ENCODE measurements at places on chromosomes 12 and 14.
A peak's percentile ranks its signal among the peaks of the same experiment; 100 is the strongest.

- no peak for DNase-seq
These were observed 45.7 kb upstream of the PDZRN4 start for GRCh38 chr12:41142376-41142775.

DNA sequence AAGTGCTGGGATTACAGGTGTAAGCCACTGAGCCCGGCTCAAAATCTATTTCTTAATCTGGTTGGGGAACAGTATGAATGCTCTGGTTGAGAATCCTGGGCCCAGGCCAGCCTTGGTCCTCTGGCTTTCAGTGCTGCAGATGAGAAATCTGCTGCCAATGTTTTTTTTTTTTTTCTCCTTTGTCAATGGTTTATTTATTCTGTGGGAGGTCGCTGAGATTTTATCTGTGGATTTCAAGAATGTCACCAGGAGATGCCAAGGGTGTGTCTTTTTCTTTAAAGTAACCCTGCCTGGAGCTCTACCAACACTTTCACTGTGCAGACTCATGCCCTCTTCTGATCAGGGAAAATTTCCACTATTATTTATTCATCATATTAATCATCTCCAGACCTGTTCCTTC, 3.6 kb downstream of the SLC25A29 start:
- DNase-seq = no peak

GRCh38 chr14:104228716-104229533, 90.5 kb downstream of the KIF26A start:
- peak; percentile 11 for DNase-seq

DNA sequence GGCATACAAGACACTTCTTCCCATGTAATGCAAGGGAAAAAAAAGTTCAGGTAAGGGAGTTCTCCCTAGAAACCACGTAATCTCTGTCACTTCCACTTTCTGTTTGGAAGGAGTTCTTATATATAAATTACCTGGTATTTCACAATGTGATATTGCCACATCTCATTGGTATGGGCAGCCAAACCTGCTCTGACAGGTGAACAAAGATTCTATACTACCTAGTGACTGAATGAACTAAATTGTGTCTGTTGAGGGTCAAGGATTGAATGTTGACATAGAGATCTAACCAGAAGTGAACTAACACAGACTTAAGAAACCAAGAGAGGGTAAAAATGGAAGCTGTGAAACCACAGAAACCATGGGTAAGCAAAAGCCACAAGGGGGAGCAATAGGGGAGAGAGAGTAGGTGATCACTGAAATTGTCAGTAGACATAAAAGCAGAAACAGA, 161.3 kb downstream of the RPL10L start:
- no peak for DNase-seq

GRCh38 chr12:68113644-68114043, 45.9 kb downstream of the IFNG start:
- DNase-seq = peak; percentile 26

DNA sequence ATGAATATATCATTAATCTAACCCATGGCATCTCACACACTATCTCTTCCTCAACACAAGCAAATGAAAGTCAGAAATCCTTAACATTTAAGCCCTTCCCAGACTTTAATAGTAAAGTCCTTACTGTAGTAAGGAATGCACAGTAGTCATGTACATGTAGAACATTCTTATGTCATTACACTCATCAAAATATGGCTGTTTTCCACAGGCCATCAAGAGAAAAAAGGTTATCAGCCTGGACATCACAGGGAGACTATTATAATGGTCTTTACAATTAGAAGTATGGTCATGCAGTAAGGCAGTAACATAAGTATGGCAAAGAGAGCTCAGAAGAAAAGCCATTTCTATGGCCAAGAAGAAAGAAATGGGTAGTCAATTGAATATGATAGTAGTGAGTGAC, 121.2 kb downstream of the SLC6A15 start:
- DNase-seq = no peak

- DNase-seq = no peak
These were observed 128.4 kb downstream of the FOXA1 start for GRCh38 chr14:37466623-37467088.

DNA sequence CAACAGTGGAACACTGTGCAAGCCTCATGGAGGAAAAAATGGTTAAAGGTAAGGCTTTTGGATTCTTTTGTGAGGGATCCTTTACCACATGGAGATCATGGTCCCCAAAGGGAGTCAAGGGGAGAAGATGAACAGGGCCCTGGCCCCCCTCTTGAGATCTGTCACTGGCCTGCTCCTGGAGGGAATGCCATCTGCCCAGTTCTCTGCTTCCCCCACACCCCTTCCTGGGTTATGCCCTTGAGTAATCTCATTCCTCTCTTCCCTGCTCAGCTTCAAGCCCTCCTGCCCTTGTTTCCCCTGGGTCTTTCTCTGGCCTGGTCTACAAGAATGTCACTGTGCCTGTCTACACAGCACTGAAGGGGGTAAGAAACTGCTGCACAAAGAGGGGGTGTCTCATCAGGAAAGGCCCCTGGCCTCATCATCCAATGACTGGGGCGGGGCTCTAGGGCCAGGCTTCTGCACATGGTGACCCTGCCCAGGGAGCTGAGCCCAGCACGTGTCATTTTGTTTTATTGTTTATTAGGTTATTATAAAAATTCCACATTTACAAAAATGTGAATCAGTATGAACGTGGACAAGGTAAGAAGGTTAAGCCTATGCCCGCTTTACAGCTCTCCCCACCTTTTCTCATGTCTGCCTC, 30.3 kb downstream of the PIGH start:
- DNase-seq = no peak

DNA sequence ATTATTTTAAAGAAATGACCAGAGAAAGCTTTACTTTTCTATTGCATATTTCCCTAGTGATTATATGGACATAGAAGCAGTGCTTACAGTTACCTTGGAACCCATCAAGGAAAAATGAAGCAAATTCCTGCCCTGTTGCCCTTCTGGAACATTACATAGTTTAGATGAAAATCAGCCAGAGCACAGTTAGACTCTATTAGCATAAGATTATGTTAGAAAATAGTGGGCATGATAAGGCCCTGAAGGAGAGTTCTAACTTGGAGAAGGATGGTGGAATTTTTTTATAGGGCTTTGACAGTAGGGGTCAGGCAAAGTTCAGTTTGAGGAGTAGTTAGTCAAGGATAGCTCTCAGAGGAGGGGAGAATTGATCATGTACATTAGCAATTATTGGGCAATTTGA, 74.3 kb downstream of the FUT8 start:
- no peak for DNase-seq

DNA sequence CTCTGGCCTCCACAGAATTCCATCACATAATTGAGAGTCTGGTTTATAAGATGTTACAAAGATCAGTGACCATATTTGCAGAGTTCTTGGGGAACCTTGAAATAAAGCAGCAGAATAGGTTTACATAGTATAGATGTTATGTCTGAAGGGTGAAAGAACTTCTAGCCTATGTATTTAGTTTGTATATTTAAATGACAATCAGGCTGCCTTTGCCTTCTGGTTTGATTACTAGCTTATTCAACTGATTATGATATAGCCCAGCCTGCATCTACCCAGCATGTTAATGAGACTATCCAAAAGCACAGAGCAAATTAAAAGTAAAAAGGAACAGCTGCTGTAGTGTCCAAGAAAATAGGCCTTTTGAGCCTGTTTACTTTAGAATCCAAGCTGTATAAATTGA, 85.3 kb downstream of the APAF1 start:
- no peak for DNase-seq

DNA sequence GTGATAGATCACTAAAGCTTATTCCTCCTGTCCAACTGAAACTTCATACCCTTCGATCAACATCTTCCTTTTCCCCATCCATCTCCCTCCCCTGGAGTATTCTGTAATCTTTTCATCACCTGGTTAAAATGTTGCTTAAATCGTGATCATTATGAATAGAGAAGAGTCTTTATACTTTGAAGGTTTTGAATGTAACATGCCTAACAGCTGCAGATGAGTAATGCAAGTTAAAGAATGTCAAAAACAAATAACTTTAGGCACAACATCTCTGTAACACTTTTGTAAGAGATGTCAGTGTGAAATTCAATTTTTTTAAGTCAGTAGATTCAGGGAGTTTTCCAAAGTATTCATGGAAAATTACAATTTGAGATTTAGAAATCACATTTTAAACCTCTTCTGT, 25.0 kb downstream of the RXYLT1 start:
- no peak for DNase-seq

- no peak for DNase-seq
These were observed 290.0 kb upstream of the NOVA1 start for GRCh38 chr14:26887847-26888246.

DNA sequence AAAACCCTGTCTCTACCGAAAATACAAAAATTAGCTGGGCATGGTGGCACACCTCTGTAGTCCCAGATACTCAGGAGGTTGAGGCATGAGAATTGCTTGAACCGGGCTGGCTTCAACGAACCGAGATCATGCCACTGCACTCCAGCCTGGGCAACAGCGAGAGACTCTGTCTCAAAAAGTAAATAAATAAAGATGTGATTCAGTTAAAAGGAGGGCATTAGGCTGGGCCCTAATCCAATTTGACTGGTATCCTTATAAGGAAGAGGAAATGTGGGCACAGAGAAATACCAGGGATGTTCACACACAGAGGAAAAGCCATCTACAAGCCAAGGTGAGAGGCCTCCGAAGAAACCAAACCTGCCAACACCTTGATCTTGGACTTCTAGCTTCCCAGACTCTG, 10.1 kb upstream of the DCAF4 start:
- DNase-seq = no peak

DNA sequence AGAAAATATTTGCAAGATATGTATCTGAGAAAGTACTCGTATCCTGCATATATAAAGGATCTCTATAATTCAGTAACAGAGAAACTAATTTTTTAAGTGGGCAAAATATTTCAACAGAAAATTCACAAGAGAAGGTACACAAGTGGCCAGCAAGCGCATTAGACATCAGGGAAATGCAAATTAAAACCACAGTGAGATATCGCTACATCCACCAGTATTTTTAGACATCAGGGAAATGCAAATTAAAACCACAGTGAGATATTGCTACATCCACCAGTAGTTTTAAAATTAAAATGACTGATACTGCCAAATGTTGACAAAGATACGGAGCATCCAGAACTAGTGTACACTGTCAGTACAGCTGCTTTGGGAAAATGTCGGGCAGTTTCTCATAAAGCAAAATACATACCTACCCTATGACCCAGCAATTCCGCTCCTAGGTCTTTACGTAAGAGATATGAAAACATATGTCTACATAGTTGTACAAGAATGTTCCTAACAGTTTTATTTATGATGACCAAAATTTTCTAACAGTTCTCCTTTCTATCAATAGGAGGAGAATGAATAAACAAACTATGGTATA, 2.8 kb upstream of the KCNK13 start:
- no peak for DNase-seq

GRCh38 chr14:89503431-89503996, 86.5 kb upstream of the FOXN3 start:
- no peak for DNase-seq

DNA sequence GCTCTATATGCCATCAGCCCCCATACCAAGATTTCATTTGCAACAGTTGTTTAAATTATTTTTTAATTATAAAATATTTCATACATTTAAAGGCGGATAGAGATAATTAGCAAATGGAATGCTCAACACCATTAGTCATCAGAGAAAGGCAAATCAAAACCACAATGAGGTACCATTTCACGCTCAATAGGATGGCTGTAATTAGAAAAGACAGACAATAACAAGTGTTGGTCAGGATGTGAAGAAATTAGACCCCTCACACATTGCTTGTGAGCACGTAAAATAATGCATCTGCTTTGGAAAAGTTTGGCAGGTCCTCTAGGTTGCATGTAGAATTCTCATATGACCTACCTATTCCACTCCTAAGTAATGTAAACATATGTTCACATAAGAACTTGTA, 35.3 kb upstream of the EPS8 start:
- no peak for DNase-seq

- DNase-seq = no peak
These were observed 166.1 kb downstream of the ADCK1 start for GRCh38 chr14:77965919-77966435.

GRCh38 chr14:51131516-51131915, 36.6 kb upstream of the TRIM9 start:
- no peak for DNase-seq

GRCh38 chr12:107584563-107584962, 101.0 kb upstream of the PWP1 start:
- no peak for DNase-seq

DNA sequence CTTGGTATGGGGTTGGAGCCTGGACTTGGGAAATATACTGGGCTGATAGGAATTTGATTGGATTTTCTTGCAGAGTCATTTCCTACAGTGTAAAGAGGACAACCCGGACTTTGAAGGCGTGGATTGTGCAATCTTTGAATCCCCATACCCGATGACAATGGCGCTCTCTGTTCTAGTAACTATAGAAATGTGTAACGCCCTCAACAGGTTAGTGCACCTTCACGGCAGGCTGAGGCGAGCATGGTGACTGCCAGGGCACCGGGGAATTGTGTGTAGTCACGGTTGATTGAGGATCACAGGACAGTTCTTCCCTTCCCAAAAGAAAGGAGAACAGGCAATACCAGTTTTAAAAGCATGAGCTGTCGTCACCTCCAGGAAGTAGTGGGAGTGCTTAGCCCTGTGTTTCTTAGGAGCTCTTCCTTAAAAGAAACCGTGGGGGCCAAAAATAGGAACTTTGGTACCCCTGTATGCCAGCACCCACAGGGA, 58.3 kb downstream of the ANAPC7 start:
- DNase-seq = no peak

GRCh38 chr12:55823419-55823818, 5.6 kb downstream of the ORMDL2 start:
- DNase-seq = no peak
